ENCODE measurements at places on chromosomes 6 and 20.

GRCh38 chr20:33408716-33409654, 7.7 kb upstream of the CDK5RAP1 start:
- DNase-seq: no peak

- DNase-seq: no peak
Measured at GRCh38 chr20:6055161-6055783, 1.4 kb upstream of the LRRN4 start.

DNA sequence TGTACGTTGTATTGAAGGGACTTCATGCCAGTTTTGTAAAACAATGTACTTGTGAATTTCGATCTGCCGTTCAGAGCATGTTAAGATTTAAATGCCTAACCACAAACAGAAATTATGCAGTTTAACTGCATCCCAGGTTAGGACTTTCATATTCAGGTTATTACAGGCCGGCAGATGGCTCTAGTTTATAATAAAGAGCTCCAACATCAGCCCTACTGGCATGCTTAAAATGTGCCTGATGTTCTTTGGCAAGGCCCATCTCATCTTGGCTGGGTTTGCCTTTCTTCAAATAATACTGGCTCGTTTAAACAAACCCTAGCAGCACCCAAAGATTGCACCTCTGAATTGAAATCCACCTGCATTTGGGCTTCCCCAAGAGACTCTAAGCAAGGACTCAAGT, 169.3 kb upstream of the RIN2 start:
- DNase-seq: peak; percentile 15

GRCh38 chr6:103925317-103925716, 934.4 kb downstream of the HACE1 start:
- no peak for DNase-seq
